ENCODE measurements at places on chromosomes 4 and X. TPM values are rescaled to one million over a fixed set of nuclear protein-coding genes. Genes with fewer than 3 reads are reported as not detected.

The USP51 gene
- 1.6 TPM for total RNA-seq

The CXorf51B gene
- not detected for total RNA-seq

The KDR gene
- 14.5 TPM for total RNA-seq

The GAGE12J gene
- total RNA-seq: not detected

The SPIN3 gene
- 13.2 TPM for total RNA-seq

The HSFX2 gene
- total RNA-seq: not detected

The GPR119 gene
- 15.2 TPM for total RNA-seq

The CT47B1 gene
- not detected for total RNA-seq

The CDKN2AIP gene
- total RNA-seq: 10.9 TPM

The SLC10A7 gene
- total RNA-seq: 13.5 TPM

The CFAP99 gene
- total RNA-seq: not detected

The CPE gene
- total RNA-seq: 108 TPM

The NXF3 gene
- total RNA-seq: 0.26 TPM

The ENAM gene
- 0.99 TPM for total RNA-seq

The ASMT gene
- total RNA-seq: not detected

The CENPVL3 gene
- total RNA-seq: not detected

The PDHA2 gene
- total RNA-seq: not detected

The PNMA5 gene
- not detected for total RNA-seq

The ASB12 gene
- total RNA-seq: not detected

The PSMD10 gene
- 14.8 TPM for total RNA-seq

The PLAC8 gene
- total RNA-seq: 2.6 TPM

The YY2 gene
- 4.9 TPM for total RNA-seq

The RRH gene
- not detected for total RNA-seq

The KLB gene
- total RNA-seq: 2.1 TPM

The SLC2A9 gene
- 1.6 TPM for total RNA-seq

The HPGDS gene
- 1.8 TPM for total RNA-seq

The FAM200B gene
- total RNA-seq: 15.6 TPM

The PTTG2 gene
- total RNA-seq: 9.2 TPM

The CT45A2 gene
- not detected for total RNA-seq

The FOXR2 gene
- not detected for total RNA-seq

The BTC gene
- 1.8 TPM for total RNA-seq

The GLA gene
- 7.6 TPM for total RNA-seq

The TECRL gene
- not detected for total RNA-seq

The GC gene
- 16.2 TPM for total RNA-seq

The SLC9B1 gene
- not detected for total RNA-seq

The FMR1NB gene
- not detected for total RNA-seq

The PDGFRA gene
- 56.0 TPM for total RNA-seq

The SPRY1 gene
- total RNA-seq: 118 TPM

The STATH gene
- total RNA-seq: not detected

The MAGEA1 gene
- not detected for total RNA-seq

The C4orf17 gene
- not detected for total RNA-seq

The MSANTD1 gene
- total RNA-seq: 2.6 TPM

The FBXW7 gene
- total RNA-seq: 34.5 TPM

The OTUD6A gene
- not detected for total RNA-seq
